Tibial nerve (tissue), 4 donors: ENCODE measurements at places on chromosomes 11 and 22. TPM values are rescaled to one million over a fixed set of nuclear protein-coding genes. Genes with fewer than 3 reads are reported as not detected.

RFPL3 gene
- total RNA-seq, result not detected

PRDM11 gene
- total RNA-seq, result 17.5 TPM

GRCh38 chr11:131373095-131373725 is 2.8 kb downstream of the NTM start:
- no peaks in the 10 kb centered on the region for H3K4me1 ChIP-seq
- no peaks in the 10 kb centered on the region for H3K27me3 ChIP-seq
- no peak overlapping the region for H3K4me3 ChIP-seq
- H3K27ac ChIP-seq, result no peak overlapping the region

POU2F3 gene
- total RNA-seq, result not detected

DNA sequence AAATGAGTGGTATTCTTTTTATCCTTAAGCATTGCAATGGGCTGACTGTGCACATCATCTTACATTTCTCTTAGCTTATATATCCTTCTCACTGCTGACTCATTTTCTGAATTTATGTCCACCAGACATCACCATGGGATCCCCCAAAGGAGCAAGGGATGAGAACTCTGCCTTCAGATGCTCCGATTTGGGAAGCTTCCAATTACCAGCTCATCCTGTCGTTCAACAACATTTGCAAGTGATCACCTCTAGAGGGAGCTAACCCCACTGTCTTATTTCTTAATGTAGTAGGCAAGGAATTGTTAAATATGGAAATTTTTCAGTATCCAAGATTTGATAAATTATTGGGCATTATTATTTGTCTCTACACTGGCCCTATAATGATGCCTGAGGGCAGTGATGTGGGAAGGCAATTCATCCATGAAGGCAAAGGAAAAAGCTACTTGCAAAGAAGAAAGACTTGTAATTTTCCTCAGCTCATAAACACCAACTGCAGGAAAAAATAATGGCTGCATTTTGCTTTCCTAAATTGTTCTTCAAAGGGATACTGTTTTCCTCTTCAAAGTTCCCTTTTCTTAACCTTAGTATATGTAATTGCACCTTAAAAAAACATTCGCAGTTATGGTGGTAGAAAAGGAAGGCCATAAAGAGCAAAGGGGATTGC is 102.4 kb upstream of the FSHB start:
- no peaks in the 10 kb centered on the region for H3K4me1 ChIP-seq
- H3K4me3 ChIP-seq, result no peak overlapping the region
- H3K36me3 ChIP-seq, result no peaks in the 10 kb centered on the region
- H3K27me3 ChIP-seq, result no peaks in the 10 kb centered on the region

CDON gene
- total RNA-seq, result 25.9 TPM

GRCh38 chr11:121524233-121524631 is 71.5 kb upstream of the SORL1-AS1 start:
- no peak for DNase-seq
- H3K4me3 ChIP-seq, result no peak overlapping the region
- no peak overlapping the region for H3K27ac ChIP-seq
- no peaks in the 10 kb centered on the region for H3K4me1 ChIP-seq
- no peaks in the 10 kb centered on the region for H3K27me3 ChIP-seq
- H3K36me3 ChIP-seq, result no peaks in the 10 kb centered on the region

GRCh38 chr11:130727157-130728119 is 188.8 kb downstream of the SNX19 start:
- H3K4me1 ChIP-seq, result peaks cover 11% of the 10 kb centered on the region
- no peaks in the 10 kb centered on the region for H3K27me3 ChIP-seq
- no peak for DNase-seq
- H3K27ac ChIP-seq, result no peak overlapping the region
- H3K4me3 ChIP-seq, result no peak overlapping the region

DNA sequence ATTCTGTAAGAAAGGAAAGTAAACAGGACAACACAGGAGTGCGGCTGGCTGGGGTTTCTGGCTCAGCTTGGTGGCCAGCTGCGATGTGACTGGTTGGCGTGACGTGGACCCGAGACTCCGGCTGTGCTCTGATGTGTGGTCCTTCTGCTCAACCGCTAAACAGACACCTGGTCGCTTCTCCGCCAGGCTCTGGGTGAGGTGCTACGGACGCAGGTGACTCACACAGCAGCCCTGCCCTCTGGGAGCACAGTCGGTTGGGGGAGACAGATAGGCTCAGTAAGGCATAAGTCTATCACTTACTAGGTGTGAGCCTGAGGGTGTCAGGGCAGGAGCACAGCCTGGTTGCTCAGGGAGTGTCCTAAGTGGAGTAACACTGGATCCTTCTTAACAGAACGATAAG is 8.2 kb downstream of the RTL6 start:
- no peaks in the 10 kb centered on the region for H3K4me1 ChIP-seq
- no peaks in the 10 kb centered on the region for H3K27me3 ChIP-seq
- H3K4me3 ChIP-seq, result no peak overlapping the region
- H3K27ac ChIP-seq, result no peak overlapping the region
- no peak for DNase-seq

GRCh38 chr11:295351-296170 is 3.8 kb downstream of the IFITM5 start:
- H3K27ac ChIP-seq, result no peak overlapping the region
- H3K36me3 ChIP-seq, result peaks cover 49% of the 10 kb centered on the region
- no peak overlapping the region for H3K4me3 ChIP-seq

- no peaks in the 10 kb centered on the region for H3K27me3 ChIP-seq
- DNase-seq, result no peak
These were observed 778.3 kb upstream of the LRRC4C start for GRCh38 chr11:42237701-42238235.

GRCh38 chr11:39809833-39810232 is 1649.6 kb downstream of the LRRC4C start:
- H3K27me3 ChIP-seq, result no peaks in the 10 kb centered on the region
- H3K36me3 ChIP-seq, result no peaks in the 10 kb centered on the region
- no peaks in the 10 kb centered on the region for H3K4me1 ChIP-seq
- H3K4me3 ChIP-seq, result no peak overlapping the region

DNA sequence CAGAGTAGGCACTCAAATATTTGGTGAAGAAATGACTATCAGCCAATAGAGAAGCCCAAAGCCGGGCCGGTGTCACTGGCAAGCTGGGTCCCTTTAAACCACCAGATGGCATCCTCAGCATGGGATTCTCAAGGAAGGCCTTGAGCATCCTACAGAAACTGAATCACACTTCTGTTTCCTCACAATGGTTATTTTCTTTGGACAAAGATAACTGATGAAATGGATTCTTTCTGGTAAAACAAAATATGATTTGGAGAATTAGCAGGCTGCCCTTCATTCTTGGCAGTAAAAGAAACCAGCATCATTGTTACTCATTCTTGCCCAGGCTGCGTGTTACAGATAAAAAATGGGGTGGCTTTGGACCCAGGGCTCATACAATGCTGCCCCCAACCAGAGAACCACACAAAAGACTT is 30.3 kb upstream of the ASPHD2 start:
- H3K4me1 ChIP-seq, result no peaks in the 10 kb centered on the region
- no peaks in the 10 kb centered on the region for H3K27me3 ChIP-seq
- H3K4me3 ChIP-seq, result no peak overlapping the region
- DNase-seq, result peak; percentile 21

OR51E1 gene
- 0.21 TPM for total RNA-seq

C1QTNF5 gene
- total RNA-seq, result 12.5 TPM

GRCh38 chr11:100612766-100613165 is 74.3 kb upstream of the ARHGAP42 start:
- no peaks in the 10 kb centered on the region for H3K27me3 ChIP-seq
- H3K4me1 ChIP-seq, result no peaks in the 10 kb centered on the region
- H3K36me3 ChIP-seq, result no peaks in the 10 kb centered on the region

GRCh38 chr11:102722821-102723220 is 1.9 kb downstream of the MMP8 start:
- no peaks in the 10 kb centered on the region for H3K36me3 ChIP-seq
- H3K4me1 ChIP-seq, result no peaks in the 10 kb centered on the region
- H3K4me3 ChIP-seq, result no peak overlapping the region
- H3K27ac ChIP-seq, result no peak overlapping the region
- H3K27me3 ChIP-seq, result no peaks in the 10 kb centered on the region
- DNase-seq, result no peak

GRCh38 chr11:46133119-46133518 is 11.9 kb upstream of the PHF21A start:
- DNase-seq, result no peak
- no peak overlapping the region for H3K27ac ChIP-seq
- H3K27me3 ChIP-seq, result no peaks in the 10 kb centered on the region

HSPB2 gene
- total RNA-seq, result 0.21 TPM

- H3K27me3 ChIP-seq, result no peaks in the 10 kb centered on the region
- no peaks in the 10 kb centered on the region for H3K4me1 ChIP-seq
- no peak for DNase-seq
- no peaks in the 10 kb centered on the region for H3K36me3 ChIP-seq
- no peak overlapping the region for H3K4me3 ChIP-seq
These were observed 772.0 kb downstream of the ETS1 start for GRCh38 chr11:127815331-127815730.

OR6X1 gene
- not detected for total RNA-seq

SLC25A17 gene
- total RNA-seq, result 21.0 TPM

- no peaks in the 10 kb centered on the region for H3K4me1 ChIP-seq
- DNase-seq, result no peak
- H3K27ac ChIP-seq, result no peak overlapping the region
These were observed 201.6 kb downstream of the DSCAML1 start for GRCh38 chr11:117595440-117595839.

- H3K4me1 ChIP-seq, result no peaks in the 10 kb centered on the region
- H3K36me3 ChIP-seq, result no peaks in the 10 kb centered on the region
- DNase-seq, result no peak
- H3K27me3 ChIP-seq, result no peaks in the 10 kb centered on the region
These were observed 5.2 kb upstream of the PLET1 start for GRCh38 chr11:112265659-112266409.

PIH1D2 gene
- 7.2 TPM for total RNA-seq

MS4A5 gene
- not detected for total RNA-seq

DNA sequence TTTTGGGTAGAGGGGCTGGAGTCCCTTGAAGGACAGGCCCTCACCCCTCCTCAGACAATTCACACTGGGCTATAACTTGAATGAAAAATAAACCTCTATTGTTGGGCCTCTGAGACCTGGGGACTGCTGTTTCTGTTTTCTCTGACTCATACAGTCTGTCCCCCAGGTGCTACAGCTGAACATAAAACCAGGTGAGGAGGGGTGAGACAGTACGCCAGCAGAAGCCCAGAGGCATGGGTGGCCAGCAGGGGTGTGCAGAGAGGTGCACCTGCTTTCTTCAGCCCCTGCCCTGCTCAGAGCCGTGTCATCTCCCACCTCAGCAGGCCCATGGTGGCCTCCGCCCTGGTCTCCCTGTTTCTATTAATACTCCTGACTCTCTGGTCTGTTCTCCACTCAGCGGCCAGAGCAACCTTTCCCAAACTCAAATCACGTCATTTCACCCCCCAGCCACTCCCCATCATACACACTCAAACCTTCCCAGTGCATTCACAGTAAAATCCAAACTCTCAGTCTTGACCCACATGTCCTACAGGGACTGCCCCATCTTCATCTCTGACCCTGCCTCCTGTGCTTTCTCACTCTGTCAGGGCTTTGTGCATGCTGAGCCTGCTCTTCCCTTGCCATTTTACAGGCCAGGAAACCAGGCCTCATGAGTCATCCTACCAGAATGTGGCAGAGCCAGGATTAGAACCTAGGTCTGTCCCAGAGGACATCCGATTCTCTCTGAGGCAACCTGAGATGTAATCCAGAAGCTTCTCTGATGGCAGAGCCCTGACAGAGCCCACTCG is 5.4 kb upstream of the IL2RB start:
- H3K4me1 ChIP-seq, result no peaks in the 10 kb centered on the region
- no peak overlapping the region for H3K4me3 ChIP-seq
- no peaks in the 10 kb centered on the region for H3K36me3 ChIP-seq
- no peaks in the 10 kb centered on the region for H3K27me3 ChIP-seq

- H3K36me3 ChIP-seq, result no peaks in the 10 kb centered on the region
- no peak within 1 kb of the TSS for H3K27ac ChIP-seq
These were observed at the start of gene MS4A12 for GRCh38 chr11:60492488-60493009. TSS of gene MS4A12 (plus strand) at chr11:60492778. CDS start at chr11:60497319, 4,541 bp downstream.

KRTAP5-8 gene
- total RNA-seq, result 2.8 TPM

DNA sequence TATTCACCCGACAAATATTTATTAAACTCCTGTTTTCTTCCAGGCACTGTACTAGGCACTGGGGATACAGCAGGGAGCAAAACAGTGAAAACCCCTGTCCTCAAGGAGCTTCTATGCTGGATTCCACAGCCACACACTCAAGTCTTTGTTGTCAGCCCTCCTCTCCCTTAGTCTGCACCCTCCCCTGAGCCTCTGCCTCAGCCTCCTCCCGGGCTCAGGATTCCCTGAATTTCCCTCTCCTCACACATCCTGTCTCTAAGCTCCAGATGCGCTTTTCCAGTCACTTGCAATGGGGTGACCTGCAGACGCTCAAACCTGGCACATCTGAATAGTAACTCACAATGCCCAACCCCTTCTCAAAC is 13.5 kb upstream of the TUB start:
- H3K27me3 ChIP-seq, result no peaks in the 10 kb centered on the region
- peaks cover 24% of the 10 kb centered on the region for H3K4me1 ChIP-seq
- no peak for DNase-seq
- H3K4me3 ChIP-seq, result no peak overlapping the region

C22orf31 gene
- total RNA-seq, result not detected

DNA sequence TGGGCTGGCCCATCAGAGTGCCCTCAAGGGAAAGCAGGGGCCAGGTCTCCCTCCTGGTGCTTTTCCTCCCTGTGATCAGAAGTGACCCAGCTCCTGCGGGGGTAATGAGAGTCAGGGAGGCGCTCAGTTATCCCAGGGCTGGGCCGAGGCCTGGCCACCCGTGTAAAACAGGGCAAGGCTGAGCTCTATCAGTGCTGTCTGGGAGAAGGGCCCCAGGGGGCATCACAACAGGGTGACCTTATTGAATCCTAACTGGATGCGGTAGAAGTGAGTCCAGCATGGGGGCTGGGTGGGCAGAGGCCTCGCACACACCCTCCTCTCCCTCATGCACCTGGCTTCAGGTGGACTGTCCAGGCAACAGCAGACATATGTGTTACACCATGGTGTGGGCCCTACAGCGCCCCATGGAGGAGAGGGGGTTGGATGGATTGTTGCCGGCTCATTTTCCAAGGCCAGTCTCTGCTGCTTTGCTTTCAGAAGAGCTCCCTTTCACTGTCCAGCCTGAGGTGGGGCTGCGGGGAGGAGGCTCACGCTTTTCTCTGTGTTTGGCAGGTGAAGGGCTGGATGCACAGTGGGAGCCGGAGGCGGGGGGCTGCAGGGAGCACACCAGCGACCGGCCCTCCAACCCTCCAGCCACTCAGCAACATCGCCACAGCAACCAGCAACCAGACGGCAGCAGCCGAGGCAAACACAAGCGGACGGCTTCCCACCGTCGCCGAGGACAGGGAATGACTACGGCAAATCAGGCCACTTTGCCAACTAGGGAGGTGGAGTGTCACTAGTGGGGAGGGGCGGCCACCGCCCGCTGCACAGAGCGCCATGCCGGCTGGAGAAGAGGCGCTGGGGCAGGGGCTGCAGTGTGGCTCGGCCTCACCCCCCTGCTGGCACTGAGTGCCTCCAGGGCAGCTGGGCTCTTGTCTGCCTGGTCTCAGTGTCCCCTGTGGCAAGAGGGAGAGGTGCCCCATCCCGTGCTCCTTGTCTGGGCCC is 24.7 kb downstream of the GNAZ start:
- no peak overlapping the region for H3K4me3 ChIP-seq
- peaks cover 13% of the 10 kb centered on the region for H3K4me1 ChIP-seq
- no peaks in the 10 kb centered on the region for H3K36me3 ChIP-seq
- no peak overlapping the region for H3K27ac ChIP-seq
